ENCODE measurements at places on chromosomes 7 and 10.

GRCh38 chr10:110502072-110502845 is 4.6 kb downstream of the DUSP5 start:
- DNase-seq: no peak

DNA sequence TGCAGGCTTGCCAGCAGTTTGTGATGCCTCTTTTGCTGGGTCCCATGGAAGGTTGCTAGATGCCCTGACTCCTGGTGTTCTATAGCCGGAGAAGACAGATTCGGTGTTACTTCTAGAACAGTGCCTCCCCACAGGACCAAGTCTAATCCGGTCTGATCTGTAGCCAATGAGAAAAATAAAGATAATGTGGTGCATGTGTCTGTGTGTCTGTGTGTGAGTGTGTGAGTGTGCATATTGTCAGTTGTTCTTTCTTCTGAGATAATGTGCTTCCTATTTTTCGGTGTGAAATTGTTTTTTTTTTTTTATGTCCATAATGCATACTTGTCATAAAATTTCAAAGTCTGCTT is 29.7 kb upstream of the ZNRF2 start:
- DNase-seq: no peak

GRCh38 chr10:43649185-43649523 is 473 bp upstream of the ZNF32 start:
- no peak for DNase-seq

DNA sequence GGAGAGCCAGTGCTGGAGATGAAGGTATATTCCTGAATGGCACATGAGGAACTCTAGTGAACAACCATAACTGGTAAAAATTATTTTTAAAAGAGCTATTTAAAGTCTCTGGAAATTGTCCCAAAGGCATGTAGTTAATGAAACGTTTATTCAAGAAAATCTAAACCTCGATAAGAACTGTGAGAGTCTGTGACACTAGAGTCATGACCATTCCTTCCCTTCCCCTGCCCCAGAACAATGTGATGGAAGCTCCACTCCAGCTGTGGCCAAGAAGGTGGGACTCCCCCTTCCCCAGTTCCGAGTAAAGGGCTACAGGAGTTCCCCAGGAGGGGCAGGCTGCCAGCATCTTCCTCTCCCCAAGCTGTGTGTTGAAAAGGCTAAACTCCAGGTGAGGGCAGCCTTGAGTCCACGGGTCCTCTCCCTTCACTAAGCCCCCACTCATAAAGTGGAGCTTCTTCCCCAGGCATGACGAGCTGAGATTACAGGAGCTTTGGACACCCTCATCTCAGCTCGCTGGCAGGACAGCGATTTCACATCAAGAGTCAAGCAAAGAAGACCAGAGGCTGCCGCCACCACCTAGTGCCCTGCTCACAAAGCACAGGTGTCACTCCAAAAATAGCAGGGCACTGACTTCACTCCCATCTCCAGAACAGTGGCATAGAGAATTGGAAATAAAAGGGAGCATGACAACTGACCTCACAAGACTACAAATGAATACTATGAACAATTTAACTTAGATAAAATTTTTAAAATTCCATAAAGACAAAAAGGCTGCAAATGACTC is 68.5 kb downstream of the NHLRC2 start:
- no peak for DNase-seq

DNA sequence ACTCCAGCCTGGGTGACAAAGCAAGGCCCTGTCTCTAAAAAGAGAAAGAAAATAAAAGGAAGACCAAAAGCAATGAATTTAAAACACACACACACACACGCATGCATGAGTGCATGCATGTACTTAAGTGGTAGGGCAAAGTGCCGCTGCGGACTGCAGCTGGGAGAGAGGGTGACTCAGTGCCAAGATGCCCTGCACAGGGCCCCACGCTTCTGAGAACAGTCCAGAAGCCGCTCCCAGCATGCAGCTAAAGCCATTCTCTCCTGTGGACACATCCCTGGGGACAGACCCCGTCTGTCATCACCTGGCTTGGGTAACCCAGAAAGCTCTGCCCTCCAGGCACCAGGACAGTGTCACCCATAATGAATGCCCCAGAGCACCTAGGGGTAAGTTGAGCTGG is 61.0 kb upstream of the MYL10 start:
- no peak for DNase-seq

DNA sequence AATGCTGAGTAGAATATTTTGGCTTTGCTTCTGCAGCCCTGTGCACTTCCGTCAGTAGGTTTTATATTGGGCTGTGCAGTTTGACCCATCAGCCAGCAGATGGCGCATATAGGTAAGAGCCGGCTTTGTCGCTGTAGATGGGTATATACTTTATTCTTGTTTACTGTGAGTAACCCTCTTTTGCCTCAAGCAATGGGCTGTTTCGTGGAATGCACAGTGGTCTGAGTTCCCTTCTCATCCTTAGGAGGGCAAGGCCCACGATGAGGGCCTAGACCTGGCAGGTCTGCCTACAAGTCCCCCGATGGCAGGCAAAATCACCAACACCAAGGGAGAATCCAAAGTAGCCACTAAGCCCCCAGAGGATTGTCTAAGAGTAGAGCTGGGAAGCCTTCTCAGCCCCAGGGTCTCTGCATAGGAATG is 1002.9 kb upstream of the KCND2 start:
- peak; percentile 74 for DNase-seq

All from fibroblast of upper back skin (primary cell).